ENCODE measurements at places on chromosomes 11 and 22.
A peak's percentile ranks its signal among the peaks of the same experiment; 100 is the strongest.

DNA sequence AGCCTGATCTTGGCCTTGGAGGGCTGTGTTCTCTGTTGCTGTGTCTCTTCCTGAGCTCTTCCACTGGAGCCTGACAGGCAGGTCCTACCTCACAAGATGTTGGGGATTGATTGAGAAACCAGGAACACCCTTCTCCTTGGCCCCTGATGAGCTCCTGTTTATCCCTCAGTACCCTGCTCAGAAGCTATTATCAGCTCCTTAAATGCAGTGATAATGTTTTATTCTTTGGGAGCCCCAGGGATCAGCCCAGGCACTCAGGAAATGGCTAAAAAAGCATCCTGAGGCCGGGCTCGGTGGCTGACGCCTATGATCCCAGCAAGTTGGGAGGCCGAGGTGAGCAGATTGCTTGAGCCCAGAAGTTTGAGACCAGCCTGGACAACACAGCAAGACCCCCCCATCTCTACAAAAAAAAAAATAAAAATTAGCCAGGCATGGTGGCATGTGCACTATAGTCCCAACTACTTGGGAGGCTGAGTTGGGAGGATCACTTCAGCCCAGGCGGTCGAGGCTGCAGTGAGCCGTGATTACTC is 4.9 kb upstream of the PHLDA2 start:
- DNase-seq: no peak

DNA sequence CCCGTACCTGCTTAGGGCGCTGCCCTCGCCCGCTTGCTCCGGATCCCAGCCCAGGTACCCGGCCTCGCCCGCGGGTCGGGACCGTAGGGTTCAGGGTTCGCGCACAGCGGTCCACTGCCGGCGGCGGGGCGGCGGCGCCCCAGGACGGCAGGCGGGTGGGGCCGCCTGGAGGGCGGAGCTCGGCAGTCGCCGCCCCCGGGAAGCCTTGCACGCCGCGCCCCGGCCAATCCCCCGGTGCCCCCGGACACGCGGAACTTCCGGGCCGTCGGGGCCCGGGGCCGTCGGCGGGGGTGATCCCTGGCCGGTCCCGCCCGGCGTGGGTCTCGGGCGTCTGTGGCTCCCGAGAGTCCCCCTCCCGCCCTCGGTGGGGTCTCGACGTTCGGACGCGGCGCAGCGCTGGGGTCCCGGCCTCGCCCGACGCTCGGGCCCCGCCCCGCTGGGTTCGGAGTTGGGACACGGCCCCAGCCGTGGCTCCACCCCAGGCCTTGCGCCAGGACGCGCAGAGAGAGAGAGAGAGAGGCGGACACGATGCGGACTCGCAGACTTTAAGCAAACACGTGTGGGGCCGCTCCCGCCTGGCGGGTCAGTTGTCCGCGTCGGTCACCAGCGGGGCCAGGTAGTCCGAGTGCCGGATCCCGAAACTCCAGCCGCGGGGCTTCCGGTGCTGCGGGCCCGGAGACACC is at the start of gene TYMP:
TYMP (minus strand) TSS at position 116 of the 683 bp plus-strand sequence. CDS start 303 bp downstream, outside the sequence.
- peak; percentile 72 for DNase-seq

GRCh38 chr11:33207408-33207985 is 46.2 kb upstream of the CSTF3 start:
- no peak for DNase-seq

- DNase-seq: no peak
Measured at GRCh38 chr11:126945319-126945718, 55.3 kb downstream of the KIRREL3 start.

DNA sequence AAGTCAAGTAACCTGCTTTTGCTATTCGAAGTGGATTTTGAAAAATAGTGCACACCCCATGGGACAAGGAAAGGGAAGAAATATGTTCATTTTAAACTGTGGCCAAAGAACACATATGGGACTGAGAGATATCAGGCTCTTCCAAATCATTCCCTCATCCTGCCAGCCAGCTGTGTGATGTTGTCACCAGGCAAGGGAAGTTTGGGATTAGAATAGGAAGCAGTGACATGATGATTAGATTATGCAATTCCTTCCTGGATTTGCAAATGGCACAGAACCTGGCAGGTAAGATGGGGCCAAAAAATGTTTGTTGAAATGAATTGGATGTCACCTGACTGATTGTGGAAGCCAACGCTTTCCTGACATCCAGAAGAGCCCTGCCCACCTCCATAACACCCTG is 4.9 kb upstream of the SCN3B start:
- DNase-seq: no peak

- no peak for DNase-seq
Measured at GRCh38 chr11:115919341-115920091, 415.3 kb upstream of the CADM1 start.

DNA sequence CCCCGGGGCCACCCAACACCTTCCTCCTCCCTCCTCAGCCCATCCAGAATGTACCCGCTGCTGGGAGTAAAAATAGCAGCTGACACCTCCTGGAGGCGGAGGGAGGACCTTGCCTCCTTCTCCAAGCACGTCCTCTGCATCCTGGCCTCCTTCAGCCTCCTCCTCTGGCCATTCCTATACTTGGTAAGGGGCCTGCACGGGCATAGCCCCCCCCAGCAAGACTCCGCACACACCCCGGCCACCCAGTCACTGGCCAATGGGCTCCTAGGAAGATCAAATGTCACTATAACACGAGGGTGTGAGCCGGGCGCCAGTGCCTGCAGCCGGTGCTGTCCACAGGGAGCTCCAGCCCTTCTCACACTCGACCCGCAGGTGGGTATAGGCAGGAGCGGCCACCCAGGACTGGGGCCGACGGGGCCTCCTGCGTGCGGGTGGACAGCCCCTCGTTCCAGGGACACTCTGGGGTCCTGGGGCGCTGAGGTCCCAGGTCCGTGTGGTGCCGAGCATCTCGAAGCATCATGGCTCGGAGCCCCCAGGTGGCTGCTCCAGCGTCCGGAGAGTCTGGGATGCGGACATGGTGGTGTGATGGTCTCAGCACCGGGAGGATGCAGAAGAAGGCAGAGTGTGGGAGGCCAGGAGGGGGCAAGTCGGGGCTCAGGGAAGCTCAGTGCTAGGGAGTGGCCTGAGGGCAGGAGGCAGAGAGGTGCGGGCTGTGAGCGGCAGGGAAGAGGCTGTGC is at the start of gene TNNT3:
TNNT3 (plus strand) TSS at position 313 of the 737 bp plus-strand sequence. CDS start 3,172 bp downstream, outside the sequence.
- DNase-seq: no peak

DNA sequence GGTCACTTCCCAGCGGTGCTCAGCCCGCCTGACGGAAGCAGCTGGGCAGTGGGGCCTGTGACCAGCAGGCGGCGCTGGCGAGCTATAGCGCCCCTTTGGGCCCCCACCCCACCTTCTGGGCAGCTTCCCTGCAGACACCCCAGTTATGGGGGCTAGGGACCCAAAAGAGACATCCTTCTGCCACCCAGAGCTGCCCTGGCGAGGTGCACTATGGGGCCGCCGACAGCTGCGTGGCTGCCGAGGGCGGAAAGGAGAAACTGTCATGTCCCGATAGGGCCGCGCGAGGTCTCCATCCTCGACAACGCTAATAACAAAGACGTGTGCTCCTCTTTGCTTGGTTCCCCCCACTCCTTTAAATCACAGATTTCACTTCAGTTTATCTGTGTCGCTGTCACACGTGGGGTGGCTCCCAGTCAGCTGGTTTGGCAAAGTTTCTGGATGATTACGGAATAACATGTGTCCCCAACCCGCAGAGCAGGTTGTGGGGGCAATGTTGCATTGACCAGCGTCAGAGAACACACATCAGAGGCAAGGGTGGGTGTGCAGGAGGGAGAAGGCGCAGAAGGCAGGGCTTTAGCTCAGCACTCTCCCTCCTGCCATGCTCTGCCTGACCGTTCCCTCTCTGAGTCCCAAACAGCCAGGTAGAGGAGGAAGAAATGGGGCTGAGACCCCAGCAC is 673 bp upstream of the MYO7A start:
- peak; percentile 34 for DNase-seq

DNA sequence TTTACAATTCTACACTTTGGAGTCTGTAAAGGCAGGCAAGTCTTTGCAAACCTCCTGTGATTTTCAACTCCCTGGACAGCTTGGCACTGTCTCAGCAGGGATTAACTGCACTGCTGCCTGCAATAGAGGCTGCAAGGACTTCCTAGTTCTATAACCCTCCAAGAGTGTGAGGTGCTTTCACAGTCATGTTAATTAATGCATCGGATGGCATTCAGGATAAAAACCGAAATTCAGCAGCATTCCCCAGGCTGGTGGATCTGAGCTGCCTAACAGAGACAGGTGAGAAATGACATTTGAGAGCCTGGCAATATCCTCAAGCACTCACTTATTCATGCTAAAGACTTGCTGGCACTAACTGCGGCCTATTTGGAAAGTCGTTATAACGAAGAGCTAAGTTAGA is 85.0 kb downstream of the LARGE1 start:
- DNase-seq: no peak

DNA sequence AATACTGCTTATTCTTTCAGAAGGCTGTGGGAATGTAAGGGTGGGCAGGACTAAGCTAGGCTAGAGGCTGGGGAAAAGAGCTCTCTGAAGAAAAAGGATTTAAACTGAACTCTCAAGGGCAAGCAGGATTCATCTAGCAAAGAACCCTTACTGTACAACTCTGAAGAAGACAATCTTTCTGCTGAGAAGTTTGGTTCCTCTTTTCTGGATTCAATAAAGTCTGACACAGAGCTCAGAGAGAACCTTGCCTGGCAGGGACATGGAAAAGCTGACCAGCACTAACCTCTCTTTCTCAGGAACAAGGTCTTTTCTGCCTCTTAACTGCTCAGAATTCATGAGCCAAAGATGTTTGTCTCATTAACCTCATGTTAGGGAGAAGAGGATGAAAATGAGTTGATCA is 388.4 kb upstream of the DDI1 start:
- no peak for DNase-seq

DNA sequence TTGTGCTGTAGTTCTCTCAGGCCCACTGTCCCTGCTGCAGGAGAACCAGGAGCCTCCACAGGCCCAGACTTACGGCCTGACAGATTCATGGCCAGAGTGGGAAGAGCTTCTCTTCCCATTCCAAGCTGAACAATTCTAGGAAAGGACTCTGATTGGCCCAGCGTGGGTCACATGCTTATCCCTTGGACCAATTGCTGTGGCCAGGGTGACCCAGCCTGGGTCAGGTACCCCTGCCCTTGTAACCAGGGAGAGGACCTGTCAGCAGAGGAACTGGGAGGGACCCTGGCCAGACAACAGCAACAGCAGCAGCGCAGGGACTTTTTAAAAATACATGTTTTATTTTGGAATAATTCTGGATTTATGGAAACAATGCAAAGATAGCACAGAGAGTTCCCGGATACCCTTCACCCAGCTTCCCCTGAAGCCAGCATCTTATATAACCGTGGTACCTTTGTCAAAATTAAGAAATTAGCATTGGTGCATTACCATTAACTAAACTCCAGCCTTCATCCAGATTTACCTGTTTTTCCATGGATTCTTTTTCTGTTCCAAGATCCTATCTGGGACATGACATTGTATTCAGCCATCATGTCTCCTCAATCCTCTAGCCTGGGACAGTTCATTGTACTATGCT is 8.8 kb upstream of the ELFN2 start:
- no peak for DNase-seq

GRCh38 chr22:27467711-27468110 is 333.8 kb downstream of the MN1 start:
- no peak for DNase-seq

DNA sequence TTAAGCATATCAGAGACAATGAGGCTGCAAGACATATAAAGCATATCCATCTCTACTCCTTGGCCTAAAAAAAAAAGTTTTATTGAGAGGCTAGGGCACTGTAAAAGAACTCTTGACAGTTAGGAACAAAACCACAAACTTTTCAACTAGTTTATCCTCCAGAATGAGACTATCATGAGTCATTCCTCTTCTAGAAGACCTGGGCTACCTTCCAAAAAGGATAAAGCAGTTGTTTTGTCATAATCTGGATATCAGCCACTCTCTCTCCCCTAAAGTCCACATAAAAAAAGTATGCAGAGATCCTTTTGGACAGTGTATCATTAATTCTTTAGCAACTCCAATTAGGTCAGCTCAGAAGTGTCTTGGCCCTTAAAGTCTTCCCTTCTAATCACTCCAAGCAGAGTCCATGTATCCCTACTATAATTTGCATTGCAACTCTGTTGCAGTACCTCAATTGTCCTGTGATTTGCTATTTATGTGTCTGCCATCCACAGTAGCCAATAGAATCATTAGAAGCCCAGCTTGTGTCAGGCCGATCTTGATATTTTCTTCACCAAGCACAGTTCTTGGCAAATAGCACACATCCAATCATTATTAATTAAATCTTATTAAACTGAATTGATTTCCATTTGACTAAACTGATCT is 10.4 kb downstream of the OR51T1 start:
- no peak for DNase-seq

GRCh38 chr11:19905280-19905853 is 192.7 kb downstream of the NAV2 start:
- DNase-seq: no peak

DNA sequence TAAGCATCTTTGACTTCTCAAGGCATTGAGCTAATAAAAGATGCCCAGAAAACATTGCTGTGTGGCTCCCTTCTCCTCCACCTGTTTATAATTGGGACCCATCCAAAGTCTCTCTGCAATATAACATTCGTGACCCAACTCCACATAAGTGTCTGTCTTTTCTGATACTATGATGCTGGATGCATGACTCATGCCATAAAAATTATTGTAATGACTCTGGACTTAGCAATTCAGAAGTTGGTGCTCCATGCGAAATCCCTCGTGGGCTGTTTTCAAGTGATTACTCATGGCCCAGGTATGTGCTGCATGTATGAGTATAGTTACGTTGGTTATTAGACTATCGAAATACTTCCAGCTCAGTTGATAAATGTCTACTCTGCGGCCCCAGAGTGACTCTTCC is 11.7 kb downstream of the FJX1 start:
- no peak for DNase-seq

GRCh38 chr11:46521961-46522681 is 71.7 kb downstream of the AMBRA1 start:
- DNase-seq: no peak

DNA sequence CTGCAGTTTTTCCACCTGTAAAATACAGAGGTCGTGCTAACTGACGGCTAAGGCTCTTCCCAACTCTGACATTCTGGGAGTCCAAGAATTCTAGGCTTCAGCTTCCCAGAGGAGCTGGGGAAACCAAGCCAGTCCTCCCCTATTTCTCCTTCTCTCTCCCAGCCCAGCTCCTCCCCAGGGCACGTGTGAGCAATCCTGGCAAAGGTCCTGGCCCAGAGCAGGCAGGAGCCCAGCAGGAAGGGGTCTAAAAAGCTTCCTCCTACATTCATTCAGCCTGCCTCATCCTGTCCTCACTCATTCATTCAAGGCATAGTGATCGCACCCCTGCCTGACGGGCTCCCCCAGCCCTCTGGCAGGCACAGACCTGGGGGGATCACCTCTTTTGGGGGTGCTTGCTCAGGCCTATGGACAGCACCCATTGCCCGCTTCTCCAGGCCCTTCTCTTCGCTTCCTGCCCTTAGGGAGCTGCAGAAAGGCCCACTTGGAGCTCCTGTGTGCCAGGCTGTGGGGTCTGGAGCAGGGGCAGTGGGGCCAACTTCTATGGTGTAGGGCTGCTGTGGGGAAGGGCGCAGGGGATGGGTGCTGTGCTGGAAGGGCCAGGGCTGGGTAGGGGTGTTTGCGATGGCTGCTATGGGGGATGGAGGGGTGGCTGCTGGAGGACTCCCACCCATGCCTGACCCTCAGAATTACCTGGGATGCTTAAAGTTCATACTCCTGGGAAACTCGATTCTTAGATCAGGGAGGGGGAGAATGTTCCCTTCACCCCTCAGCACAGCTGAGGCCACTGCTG is 9.8 kb downstream of the KCNC1 start:
- DNase-seq: no peak

GRCh38 chr11:65506290-65506771 is 7.5 kb downstream of the MALAT1 start:
- no peak for DNase-seq

- no peak for DNase-seq
Measured at GRCh38 chr22:48953830-48954229, 873.8 kb downstream of the BRD1 start.

All from CD4-positive, alpha-beta T cell treated with Interleukin-15 for 4 hours (primary cell).